ENCODE measurements at places on chromosomes 16 and 17. TPM values are rescaled to one million over a fixed set of nuclear protein-coding genes. Genes with fewer than 3 reads are reported as not detected.

The RHBDL1 gene
- polyA plus RNA-seq, result 0.06 TPM

The SLFN13 gene
- polyA plus RNA-seq, result 0.35 TPM

The PTX4 gene
- 0.23 TPM for polyA plus RNA-seq

The KIF19 gene
- polyA plus RNA-seq, result 0.27 TPM

The CA4 gene
- 16.6 TPM for polyA plus RNA-seq

The ZPBP2 gene
- not detected for polyA plus RNA-seq

The FSCN2 gene
- 0.08 TPM for polyA plus RNA-seq

The RAD51C gene
- polyA plus RNA-seq, result 13.9 TPM

DNA sequence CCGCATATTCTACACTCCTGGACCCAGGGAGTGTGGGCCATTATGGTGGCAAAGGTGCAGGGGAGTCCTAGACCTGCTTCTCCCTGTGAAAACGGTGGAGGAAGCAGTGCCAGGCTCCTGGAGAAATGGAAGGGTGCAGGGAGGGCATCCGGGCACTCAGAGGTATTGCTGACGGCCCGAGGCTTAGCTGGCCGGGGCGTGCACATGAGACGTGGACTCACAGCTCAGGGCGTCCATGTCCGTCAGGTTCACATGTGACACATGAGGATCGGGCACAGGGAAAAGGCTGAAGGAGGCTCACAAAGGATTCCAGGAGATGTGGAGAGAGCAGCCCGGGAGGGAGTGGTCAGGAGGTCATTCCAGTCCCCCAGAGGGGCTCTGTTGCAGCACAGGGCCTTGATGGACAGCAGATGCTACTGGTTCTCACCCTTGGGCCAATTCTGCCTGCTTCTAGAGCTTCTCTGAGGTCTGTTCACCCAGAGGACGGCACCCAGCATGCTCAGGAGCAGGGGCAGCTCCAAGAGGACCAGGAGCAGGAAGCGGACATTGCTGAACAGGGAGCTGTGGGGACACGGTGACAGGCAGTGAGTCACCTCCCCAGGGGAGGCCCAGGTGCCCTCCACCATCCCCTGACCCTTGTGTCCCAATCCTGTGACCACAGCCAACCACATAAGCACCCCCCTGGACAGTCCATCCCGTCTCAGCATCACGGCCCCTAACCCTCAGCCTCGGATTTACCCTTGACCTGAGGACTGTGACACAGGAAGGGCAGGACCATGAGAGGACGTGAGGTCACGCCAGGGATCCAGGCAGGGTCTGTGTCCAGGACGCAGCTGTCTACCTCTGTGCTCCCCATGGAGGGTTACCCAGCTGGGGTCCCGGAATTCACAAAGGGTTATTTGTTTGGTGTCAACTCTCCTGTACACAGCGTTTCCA, 4.5 kb downstream of the CD300C start:
- DNase-seq, result no peak

- DNase-seq, result no peak
Measured at GRCh38 chr16:90008708-90009145, 10.5 kb downstream of the DBNDD1 start.

DNA sequence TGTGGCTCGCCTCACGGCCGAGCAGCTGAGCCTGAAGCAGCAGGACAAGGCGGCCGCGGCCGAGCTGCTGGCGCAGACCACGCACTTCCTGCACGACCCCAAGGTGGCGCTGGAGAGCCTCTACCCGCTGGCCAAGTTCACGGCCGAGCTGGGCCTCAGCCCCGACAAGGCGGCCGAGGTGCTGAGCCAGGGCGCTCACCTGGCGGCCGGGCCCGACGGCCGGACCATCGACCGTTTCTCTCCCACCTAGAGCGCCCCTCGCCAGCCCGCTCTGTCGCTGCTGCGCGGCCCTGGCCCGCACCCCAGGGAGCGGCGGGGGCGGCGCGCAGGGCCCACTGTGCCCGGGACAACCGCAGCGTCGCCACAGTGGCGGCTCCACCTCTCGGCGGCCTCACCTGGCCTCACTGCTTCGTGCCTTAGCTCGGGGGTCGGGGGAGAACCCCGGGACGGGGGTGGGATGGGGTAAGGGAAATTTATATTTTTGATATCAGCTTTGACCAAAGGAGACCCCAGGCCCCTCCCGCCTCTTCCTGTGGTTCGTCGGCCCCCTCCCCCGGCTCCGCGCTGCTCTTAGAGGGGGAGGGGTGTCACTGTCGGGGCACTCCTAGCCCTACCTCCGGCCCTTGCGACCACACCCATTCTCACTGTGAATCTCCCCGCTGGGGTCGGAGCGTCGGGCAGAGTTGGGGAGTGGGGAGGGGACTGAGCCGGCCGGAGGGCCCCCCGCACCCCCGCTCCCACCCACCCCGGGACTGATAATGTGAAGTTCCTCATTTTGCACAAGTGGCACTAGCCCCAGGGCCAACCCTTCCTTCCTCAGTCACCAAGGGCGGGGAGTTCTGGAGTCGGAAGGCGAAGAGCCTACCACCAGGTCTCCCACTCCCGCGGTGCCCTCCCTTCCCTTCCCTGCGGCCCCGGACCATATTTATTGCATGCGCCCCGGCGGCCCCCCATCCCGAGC, 4.0 kb downstream of the HIC1 start:
- DNase-seq, result peak; percentile 78

DNA sequence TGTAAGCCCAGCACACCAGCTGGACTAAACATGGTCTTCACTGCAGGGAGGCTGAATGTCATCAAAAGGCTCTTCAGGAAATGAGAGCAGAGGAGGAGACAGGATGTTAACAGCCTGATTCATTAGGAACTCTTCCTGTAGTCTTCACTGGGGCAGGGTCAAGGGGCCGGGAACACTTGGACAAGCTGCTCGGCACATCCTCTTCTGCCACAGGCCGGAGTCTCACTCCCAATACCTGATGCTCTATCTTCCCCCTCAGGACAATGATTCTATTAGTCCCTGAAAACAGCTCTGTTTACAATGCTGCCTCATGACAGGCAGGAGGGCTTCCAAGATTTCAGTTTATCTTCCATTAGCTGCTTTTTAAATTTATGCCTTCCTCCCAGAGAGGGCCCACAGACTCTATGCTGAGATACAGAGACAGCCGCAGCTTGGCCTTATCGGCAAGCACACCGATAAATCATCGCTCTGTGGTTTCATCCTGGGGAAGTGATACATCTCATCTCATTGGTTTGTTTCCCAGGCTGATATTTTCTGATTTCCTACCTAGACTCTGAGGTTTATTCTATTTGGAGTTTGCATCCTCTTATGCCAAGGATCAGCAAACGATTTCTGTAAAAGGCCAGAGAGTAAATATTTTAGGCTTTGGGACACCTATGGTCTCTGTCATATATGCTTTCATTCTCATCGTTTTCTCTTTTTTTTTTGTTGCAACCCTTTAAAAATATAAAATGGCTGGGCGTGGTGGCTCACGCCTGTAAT, 214.0 kb upstream of the ASIC2 start:
- no peak for DNase-seq

DNA sequence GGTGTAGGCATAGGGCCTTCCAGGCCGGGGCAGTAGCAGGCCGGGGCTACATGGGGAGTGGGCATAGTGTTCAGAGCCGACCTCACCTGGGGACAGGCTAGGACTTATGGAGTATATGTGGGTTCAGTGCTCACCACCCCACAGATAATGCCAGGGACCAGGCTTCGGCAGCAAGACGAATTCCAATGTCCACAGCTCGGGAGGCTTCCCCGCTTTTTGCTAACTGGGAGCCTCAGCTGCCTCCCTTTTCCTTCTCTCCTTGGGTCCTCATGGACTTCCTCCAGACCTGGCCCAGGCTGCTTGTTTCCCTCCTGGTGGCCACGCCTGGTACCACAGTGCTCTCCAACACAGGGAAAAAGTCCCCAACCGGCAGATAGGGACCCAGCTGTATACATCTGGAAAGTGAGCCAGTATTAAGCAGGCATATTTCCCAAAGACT, 20.1 kb upstream of the SLC46A1 start:
- DNase-seq, result no peak

GRCh38 chr17:80936723-80937122, 54.9 kb upstream of the CHMP6 start:
- DNase-seq, result no peak

DNA sequence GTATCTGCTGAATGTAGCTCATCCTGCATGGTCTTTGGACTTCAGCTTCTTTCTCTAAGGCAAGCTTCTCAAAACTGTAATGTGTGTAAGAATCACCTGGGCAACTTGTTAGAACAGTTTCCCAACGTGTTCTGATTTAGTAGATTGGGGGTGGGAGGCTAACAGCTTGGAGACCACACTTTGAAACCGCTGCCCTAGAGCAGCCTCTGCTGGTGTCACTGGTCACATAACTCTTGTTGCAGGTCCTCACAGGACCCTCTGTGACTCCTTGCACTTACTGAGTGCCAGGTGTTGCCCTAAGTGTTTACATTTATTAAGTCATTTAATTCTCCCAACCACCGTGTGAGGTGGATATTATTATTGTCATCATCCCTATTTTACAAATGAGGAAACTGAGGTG, 9.9 kb downstream of the SLC35G3 start:
- DNase-seq, result no peak

GRCh38 chr17:59387351-59388068, 56.1 kb downstream of the YPEL2 start:
- peak; percentile 73 for DNase-seq

GRCh38 chr16:14015948-14016347, 55.2 kb upstream of the MRTFB start:
- DNase-seq, result no peak

DNA sequence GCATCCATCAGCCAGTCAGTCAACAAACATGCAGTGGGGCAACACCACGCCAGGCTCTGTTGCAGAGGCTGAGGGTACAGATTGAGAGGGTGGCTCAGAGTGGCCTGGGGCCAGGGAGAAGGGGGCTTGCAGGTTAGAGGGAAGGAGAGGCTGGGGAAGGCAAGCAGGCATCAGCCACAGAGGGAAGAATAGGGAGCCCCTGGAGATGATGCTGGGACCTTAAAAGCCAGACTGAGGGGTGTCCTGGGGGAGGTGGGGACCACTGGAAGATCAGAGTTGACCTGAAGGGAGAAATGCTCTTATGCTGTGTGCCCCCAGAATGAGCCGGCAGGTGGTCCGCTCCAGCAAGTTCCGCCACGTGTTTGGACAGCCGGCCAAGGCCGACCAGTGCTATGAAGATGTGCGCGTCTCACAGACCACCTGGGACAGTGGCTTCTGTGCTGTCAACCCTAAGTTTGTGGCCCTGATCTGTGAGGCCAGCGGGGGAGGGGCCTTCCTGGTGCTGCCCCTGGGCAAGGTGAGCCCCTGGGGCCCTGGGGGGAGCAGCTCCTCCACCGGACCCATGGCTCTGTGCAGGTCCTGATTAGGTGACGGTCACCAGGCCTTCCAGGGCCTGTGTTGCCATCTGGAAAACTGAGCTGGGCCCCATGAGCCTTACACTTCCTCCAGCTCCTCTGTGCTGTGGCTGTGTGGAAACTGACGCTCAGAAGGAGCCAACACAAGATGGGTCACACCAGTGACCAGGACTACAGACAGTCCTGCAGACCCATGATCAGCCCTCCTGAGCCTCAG, 1.7 kb downstream of the CORO1A start:
- DNase-seq, result peak; percentile 14

GRCh38 chr17:2343421-2343820, 6.1 kb downstream of the SGSM2 start:
- DNase-seq, result no peak

GRCh38 chr16:8678068-8678927, 3.9 kb downstream of the ABAT start:
- no peak for DNase-seq

GRCh38 chr17:42270170-42270535, 6.0 kb downstream of the STAT5B start:
- DNase-seq, result no peak

DNA sequence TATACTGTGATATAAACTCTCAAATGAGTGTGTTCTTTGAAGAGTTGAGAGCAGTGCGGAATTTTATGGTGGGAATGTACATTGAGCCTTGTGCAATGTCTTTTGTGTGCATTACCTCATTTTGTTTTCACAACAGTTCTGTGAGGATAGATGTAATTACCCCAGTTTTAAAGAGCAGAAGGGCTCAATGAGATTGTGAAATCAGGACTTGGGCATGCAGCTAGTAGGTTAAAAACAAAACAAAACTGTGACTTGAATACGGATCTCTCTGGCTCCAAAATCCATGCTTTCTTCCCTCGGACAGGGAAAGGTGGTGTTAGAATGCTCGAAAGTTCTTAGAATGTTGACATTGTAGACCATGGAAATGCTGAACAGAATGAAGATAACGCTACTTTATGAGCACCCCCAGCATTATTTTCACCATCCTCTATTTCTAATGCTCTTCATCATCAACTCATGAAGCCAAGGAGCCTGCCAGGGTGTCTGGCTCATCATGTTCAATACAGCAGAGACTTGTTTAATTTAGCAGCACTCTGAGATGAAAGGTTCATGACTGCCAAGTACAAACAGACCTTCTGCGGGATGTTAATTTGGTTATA, 17.1 kb downstream of the MRTFB start:
- no peak for DNase-seq

- DNase-seq, result no peak
Measured at GRCh38 chr16:79114759-79115158, 485.8 kb downstream of the MAF start.

DNA sequence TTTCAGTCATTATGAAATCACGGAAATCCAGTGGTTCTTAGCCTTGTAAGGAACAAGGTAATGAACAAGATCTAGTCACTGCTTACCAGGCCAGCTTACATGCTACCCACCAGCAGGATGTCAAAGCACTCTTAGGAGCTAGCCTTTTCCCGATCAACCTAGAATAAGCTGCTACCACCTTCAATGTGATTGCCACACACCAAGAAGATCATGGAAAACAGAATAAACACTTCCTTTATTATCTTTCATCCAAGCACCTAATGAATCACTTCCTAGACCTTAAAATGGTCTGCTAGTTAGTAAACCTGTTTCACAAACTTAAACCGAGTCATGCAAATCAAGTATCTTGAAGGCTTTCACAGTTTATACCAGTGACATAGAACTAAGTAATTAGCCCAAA, 5.0 kb downstream of the BBS2 start:
- DNase-seq, result no peak

DNA sequence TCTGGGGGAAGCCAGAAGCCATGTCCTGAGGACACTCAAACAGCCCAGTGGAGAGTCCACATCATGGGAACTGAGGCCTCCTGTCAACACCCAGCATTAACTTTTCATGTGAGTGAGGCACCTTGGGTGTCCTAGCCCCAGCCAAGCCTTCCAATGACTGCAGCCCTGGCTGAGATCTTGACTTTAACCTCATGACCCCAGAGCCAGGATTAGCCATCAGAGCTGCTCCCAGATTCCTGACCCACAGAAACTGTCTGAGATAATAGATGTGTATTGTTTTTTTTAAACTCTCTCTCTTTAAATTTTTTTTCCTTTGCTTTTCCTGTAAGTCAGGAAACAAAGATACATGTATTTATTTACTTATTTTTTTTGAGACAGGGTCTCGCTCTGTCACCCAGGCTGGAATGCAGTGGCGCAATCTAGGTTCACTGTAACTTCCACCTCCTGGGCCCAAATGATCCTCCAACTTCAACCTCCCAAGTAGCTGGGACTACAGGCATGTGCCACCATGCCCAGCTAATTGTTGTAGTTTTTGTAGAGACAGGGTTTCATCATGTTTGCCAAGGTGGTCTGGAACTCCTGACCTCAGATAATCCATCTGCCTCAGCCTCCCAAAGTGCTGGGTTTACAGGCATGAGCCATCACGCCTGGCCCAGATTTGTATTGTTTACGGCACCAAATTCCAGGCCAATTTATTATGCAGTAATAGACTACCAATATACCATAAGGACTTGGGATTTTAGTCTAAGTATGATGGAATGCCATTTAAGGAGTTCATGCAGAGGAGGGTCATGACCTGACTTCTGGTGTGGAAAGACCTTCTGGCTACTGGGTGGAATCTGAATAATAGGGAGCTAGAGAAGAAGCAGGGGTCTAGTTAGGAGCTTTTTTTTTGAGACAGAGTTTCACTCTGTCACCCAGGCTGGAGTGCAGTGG, 14.0 kb upstream of the TMEM94 start:
- DNase-seq, result no peak

GRCh38 chr17:49342575-49342936, 19.5 kb downstream of the ZNF652 start:
- no peak for DNase-seq
